IMR-90 (cell line): ENCODE measurements at places on chromosomes 12 and 14. TPM values are rescaled to one million over a fixed set of nuclear protein-coding genes. Genes with fewer than 3 reads are reported as not detected.

- DNase-seq: no peak
These were observed 276.5 kb downstream of the NUAK1 start for GRCh38 chr12:105862163-105862821.

DNA sequence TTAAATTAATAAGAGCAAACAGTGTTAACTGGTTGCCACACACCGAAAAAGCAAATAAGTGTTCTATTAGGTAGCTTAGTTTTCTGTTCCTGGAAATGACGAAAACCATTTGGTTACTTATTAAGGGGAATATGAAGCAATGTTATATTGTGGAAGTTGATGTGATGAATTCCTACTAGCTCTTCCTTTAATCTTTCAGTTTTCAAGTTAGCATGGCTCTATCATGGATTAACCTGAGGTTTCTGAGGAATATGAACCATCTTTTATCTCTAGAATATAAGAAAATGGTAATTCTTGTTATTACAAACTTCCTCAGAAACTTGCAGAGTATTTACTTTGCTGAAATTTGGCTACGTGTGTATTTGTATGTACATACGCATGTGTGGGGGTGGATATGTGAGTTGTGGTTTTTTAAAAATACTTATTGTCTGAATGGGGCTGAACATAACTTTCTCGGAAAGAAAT lies 245.7 kb downstream of the KCNC2 start:
- DNase-seq: no peak

- DNase-seq: no peak
These were observed 652.9 kb downstream of the NRXN3 start for GRCh38 chr14:78823035-78823434.

GRCh38 chr12:92649511-92650227 lies 53.1 kb upstream of the PLEKHG7 start:
- DNase-seq: peak; percentile 90

- DNase-seq: peak; percentile 47
These were observed 893.3 kb upstream of the MDGA2 start for GRCh38 chr14:48568688-48569087.

SERPINA9 gene
- total RNA-seq: under 0.01 and 0.18 TPM in 2 replicates

PLEKHH1 gene
- total RNA-seq: under 0.01 TPM in 2 replicates

C3AR1 gene
- total RNA-seq: 0.28 and 0.36 TPM in 2 replicates

CCDC196 gene
- not detected in 2 replicates for total RNA-seq
